ENCODE measurements at places on chromosomes 7 and 10.

GRCh38 chr10:89805599-89806013 lies 104.2 kb downstream of the KIF20B start:
- DNase-seq = no peak

GRCh38 chr10:74705358-74705980 lies 120.9 kb upstream of the KAT6B start:
- no peak for DNase-seq

DNA sequence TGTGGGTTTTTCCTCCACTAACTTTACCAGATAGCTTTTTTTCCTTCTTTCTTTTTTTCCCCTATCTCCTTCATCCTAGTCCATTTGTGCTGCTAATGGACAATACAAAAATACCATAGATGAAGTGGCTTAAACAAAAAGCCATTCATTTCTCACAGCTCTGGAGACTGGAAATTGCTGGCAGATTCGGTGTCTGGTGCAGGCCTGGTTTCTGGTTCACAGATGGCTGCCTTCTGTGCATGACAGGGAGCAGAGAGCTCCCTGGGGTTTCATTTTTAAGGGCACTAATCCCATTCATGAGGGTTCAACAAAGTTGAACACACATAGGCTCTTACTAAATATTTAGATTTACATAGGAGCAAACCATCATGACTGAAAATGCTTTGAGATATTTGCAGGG lies 467.4 kb downstream of the TYW1 start:
- DNase-seq = no peak

GRCh38 chr10:118457824-118458428 lies 115.8 kb upstream of the FAM204A start:
- DNase-seq = no peak

DNA sequence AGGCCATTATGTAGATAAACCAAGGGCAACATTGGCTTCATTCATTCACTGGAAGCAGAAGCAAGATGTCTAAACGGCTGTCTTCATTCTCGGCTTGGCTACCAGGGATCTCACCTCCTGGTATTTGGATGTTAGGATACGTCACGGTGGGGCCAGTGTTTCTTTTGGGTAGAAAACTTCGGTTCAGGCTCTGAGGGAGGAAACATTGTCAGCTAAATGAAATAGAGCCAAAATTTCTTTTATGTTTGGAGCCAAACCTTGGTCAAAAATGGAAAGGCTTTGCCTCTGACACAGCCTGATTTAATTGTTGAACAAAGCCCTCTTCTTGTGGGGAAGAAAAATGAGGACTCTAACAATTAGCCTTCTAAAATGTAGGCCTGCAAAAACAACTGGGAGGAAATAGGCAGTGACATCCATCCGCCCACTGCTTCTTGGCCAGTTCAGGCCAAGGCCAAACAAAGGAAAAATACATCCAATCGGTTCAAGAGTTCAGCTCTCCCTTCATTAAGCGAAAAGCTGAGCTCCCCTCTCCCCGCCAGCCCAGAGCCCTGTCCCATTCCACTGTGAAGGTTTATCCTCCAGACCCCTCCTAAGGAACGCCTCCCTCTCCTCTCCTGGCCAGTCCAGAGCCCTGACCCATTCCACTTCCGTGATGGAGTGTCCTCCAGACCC lies 44.4 kb downstream of the PFKFB3 start:
- DNase-seq = peak; percentile 72

GRCh38 chr7:151025924-151026671 lies 1.8 kb upstream of the ATG9B start:
- DNase-seq = no peak

DNA sequence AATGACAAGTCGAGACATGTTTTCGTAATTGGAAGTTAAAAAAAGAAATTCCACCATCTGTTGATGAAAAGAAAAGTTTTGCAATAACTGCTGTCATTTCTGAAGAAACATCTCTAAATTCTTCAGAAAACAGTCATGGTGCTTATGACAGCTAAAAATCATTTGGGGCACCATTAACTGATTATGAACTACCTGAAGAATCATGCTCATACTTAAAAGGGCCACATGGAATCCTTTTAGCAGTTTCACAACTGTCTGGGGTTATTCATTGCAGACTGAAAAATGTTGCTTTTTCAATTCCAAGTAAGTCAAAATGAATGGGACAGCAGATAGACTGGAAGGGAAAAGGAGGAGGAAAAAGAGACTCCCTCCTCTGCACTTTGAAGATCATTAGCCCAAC lies 134.2 kb downstream of the CHN2 start:
- no peak for DNase-seq

DNA sequence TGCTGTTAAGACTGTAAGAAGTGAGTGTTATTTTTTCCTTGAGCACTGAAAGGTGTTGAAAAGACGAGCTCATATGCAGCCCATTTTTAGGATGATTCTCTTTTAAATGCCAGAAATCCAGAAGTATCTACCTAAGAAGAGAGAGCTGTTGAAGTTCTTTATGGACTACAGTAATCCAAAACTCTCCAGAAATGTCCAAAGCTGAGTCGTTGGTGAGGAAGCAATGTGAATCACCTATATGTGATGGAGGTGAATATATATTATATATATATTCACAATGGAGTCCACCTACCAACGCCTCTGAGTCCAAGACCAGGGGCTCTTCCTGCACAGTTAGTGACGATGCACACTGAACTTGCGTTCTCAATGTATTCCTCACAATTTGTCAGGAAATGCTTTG lies 252.7 kb upstream of the PITRM1 start:
- DNase-seq = no peak

DNA sequence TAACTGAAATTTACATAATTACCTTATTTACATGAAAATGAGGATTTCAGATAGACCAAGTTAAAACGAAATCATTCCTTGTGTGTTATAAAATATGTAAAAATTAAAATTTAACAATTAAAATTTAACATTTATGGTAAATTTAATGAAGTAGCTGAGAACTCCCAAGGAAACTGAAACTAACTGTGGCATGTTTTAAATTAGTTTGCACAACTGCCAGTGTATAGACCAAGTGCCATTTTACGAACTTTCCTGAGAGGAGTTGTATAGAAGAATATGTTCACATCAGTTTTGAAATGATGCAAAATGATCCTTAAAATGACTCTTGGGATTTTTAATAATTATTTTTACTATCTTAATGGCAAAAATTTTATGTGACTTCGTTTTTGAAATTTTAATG lies 23.6 kb downstream of the PDLIM1 start:
- DNase-seq = no peak

GRCh38 chr10:105952153-105952552 lies 1212.4 kb downstream of the SORCS1 start:
- peak; percentile 60 for DNase-seq

DNA sequence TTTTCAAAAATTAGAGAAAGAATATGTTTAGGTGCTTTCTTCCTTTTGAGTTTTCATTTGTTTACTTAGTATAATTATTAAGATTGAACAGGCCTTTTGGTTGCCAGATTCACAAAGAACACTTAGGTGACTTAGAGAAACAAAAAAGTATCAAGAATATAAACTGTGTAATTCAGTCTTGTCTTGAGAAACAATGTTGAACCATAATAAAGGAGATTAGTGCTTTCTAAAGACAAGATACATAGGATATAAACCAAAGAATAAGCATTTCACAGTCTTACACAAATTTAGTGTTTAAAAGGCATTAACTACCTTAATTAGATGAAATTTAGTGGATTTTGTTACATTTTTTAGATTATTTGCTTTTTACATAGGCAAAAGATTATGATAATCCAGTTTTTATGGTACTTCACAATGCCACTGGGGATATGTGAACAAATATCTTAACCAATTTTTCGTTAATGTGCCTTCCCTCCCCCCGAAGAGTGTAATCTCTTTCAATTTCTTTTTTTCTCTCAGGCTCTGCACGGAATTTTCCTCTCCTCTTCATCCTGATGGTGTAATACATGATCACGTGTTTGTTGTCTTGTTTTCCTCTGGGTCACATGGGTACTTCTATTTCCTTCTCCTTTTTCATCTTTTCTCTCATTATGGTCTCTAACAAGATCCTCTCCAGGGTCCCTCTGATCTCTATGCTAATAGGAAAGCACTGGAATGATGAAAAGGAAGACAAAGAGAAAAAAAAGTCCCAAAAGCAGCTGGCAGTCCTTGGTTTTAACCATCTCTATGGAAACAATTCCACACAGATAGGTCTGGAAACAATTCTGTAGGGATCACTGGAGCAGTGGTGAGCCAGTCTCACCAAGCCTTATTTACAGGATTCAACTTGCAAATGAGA lies 3.7 kb upstream of the HNRNPH3 start:
- peak; percentile 85 for DNase-seq

GRCh38 chr7:39678930-39679709 lies 55.7 kb downstream of the RALA start:
- no peak for DNase-seq

GRCh38 chr10:120253131-120253530 lies 203.9 kb upstream of the PLPP4 start:
- no peak for DNase-seq

DNA sequence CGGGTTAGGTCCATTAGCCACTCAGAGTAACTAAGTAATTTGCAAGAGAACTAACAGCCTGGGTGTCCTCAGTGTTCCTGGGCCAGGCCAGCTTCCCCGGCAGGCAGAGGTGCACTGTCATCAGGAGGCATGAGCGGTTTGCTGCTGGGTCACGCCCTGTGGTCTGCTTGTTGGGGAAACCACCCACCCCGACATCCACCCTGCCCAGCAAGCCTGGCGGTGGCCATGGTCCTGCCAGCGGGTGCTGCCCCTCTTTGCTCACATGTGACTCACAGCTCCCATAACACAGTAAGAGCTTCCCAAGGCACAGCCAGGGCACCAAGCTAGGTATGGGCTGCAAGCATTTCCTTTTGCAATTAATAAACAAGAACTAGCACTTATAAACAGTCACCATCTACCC lies 75.9 kb downstream of the RGS10 start:
- DNase-seq = no peak

- DNase-seq = no peak
Measured at GRCh38 chr7:102415685-102416225, 17.6 kb upstream of the ORAI2 start.

DNA sequence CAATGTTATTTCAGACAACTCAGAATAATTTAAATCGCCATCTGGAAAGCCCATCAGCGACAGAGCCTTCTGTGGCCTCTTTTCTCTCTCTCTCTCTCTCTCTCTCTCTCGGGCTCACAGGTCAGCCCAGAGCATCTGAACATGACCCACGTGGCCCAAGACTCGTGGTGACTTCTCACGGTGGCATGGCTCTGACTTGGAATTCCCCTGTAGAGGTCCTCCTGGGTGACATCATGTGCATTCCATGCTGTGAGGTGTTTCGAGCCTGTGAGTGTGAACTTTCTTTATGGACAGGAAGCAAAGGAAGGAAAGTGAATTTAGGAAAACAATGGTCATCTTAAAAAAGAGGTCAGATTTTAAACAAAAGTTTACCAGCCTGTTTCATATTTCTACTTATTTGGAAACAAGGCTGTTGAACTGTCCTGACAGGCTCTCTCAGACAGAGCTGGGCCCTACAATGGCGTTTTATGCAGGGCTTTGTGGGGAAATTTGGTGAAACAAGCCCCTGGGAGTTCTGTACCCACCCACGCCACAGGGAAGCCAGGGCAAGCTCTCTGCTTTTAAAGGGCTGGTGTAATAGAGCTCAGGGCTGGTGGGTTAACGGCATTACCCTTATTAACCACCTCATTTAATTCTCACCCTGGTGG lies 359.7 kb upstream of the ZNF32 start:
- DNase-seq = peak; percentile 55

- DNase-seq = no peak
Measured at GRCh38 chr10:75295868-75296441, 60.2 kb upstream of the COMTD1 start.

GRCh38 chr10:451021-451471 lies 238.4 kb downstream of the DIP2C start:
- no peak for DNase-seq

DNA sequence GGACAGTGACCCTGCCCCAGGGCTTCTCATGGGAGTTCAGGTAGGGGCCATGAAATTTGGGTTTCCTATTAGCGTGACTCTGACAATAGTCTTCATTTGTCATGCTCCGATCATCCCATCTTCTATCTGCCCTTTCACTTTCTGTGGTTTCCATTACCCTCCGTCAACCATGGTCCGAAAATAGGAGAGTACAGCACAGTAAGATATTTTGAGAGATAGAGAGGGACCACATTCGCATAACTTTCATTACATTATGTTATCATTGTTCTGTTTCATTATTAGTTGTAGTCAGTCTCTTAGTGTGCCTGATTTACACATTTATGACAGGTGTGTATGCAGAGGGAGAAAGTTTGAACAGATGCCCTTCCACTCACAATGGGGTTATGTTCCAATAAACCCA lies 649.2 kb downstream of the SDK1 start:
- DNase-seq = no peak

GRCh38 chr7:20738518-20739481 lies 47.9 kb downstream of the SP8 start:
- DNase-seq = no peak

GRCh38 chr7:17364671-17365070 lies 66.2 kb downstream of the AHR start:
- no peak for DNase-seq

- DNase-seq = no peak
Measured at GRCh38 chr7:16491148-16491547, 25.6 kb upstream of the SOSTDC1 start.

GRCh38 chr10:69513617-69514016 lies 59.6 kb downstream of the NEUROG3 start:
- no peak for DNase-seq

DNA sequence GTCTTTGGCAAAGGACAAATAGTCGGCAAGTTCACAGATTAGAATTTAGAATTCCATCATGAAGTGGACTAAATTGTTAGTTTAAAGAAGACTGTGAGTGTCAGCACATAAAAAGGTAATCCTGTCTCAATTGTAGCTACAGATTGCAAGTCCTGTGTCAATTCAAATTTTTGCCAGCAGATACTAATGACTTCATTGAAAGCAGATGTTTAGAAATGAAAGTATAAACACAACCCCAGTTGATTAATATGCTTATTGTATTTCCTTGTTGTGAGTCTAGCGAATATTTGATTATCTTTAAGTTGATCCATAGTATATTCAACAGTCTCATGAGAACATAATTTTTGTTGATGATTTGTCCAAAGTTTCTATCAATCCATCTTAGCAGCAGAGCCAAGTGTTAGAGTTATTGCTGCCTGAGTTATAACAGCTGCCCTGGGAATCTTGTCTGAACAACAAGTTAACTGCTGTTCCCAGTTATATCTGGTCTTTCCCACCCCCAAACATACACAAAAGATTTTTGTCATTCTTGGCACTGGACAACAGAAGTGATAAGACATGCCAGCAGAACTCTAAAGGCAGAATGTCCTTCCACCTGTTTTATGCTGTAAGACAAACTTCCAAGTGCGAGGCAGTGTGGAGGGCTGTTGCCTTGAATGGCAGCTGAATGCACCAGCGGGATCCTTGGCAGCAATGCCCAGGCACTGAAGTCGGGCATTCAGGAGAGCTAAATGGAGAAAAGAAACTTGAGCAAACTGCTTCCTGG lies 21.3 kb upstream of the HERPUD2 start:
- peak; percentile 61 for DNase-seq

DNA sequence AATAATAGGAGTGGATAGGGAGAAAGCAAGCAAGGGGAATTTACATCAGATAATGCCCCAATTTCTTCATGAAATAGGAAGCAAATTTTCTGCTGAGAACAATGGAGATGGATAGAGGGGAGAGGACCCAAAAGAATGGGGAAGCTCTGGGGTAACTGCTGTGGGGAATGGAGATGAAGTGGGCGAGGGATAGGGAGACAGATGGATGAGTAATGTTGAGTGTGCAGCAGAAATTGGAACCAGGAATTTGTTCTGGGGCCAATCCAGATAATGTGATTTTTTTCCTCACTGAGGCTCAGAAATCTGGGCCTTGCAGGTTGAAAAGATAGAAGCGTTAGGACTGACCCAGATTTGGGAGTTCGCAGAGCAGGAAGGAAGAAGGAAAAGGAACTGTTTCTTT lies 24.5 kb upstream of the MRC1 start:
- DNase-seq = peak; percentile 40

GRCh38 chr7:91492773-91493172 lies 228.5 kb downstream of the FZD1 start:
- no peak for DNase-seq
